ENCODE measurements at places on chromosomes 1 and 21.

- DNase-seq, result no peak
Measured at GRCh38 chr1:175232335-175232734, 39.8 kb upstream of the KIAA0040 start.

DNA sequence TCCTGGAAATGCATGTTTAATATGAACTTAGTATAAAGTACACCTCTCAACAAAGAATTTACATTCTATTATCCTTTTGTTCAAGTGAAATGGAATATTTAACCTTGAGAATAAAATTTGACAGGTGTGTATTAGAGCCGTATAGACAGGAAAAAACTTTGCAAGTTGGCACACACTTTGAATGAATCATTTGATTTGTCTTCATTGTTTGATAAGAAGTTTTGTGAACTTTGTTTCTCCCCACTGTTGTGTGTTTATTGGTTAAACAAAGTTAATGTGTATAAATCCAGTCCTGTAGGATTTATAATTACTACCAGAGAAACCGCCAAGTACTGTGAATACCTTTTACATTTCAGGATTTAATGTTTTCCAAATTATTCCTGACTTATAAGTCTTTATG lies 2.0 kb downstream of the SYDE2 start:
- no peak for DNase-seq

DNA sequence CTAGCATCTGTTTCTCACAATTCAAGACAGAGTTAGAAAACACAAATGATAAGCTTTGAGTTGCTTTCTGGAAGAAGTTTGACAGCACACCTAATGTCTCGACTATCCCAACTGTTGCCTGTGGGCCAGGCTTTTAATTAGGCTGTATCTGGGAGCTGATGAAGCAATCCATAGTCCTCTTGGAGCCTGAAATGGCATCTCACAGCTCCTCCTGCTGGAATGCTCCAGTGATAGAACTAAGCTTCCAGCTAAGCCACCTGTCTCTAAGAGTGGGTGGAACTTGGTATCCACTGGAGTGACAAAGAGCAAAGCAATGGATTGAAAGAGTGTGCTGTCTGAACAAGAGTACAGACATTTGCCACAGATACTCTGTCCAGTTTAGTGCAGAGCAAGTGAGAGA lies 605.3 kb upstream of the NR5A2 start:
- DNase-seq, result no peak

GRCh38 chr1:229409616-229410369 lies 24.1 kb downstream of the ACTA1 start:
- no peak for DNase-seq

DNA sequence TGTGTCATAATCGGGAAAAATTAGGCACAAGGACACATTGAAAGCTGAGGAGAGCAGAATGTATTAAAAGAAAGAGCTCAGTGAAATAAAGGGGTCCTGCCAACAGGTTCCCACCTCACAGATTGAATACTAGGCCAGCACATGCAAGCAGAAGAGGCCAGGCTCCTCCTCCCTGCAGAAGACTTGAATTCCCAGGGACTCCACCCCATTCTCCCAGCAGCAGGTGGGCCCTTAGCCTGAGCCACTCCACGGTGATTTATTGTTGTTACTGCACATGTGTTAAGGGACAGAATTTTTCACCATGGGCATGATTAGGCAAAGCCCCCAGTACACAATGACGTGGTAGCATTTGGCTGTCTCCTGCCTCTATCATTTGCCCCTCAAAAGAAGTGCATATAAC lies 1844.7 kb downstream of the NCAM2 start:
- no peak for DNase-seq

- DNase-seq, result no peak
Measured at GRCh38 chr1:53391982-53392381, 64.1 kb upstream of the LRP8 start.

DNA sequence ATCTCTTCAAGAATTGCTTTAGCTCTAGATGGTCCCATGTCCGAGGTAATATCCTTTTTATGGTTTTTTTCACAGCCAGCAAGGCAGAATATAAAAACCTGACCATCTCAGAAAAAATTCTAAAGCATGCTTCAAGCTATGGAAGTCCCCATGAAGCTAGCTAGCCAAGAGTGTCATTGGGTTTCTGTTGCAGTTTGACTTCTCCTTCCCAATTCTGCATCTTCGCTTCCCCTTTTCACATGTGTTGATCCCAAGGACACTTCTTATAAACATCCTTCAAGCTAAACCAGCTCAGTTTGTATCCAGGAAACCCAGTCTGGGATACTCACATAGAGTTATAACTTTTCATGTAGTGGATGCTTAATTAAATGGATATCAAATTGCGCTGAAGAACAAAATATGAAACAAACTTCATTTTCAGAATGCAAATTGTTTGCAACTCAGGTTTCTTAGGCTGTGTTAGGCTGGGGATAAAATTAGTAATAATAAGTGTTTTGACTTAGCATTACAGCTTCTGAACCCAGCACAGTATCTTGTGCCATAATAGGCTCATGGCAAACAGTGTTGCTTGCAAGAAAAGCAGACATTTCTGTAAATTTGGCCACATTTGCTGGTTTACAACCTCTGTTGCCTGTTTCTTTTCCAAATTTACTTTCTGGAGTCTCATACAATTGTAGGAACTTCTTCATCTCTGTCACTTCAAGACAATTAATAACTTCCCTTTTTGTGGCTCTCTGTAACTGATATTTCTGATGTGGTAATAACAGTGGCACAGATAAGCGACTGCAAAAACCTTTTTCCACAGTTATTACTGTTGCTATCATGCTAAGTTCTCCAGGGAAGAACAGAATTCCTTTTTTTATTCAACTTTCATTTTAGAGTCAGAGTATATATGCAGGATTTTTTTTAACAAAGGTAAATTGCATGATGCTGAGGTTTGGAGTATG lies 53.2 kb downstream of the NCAM2 start:
- no peak for DNase-seq

- no peak for DNase-seq
Measured at GRCh38 chr21:38538353-38538752, 40.1 kb upstream of the ERG start.

DNA sequence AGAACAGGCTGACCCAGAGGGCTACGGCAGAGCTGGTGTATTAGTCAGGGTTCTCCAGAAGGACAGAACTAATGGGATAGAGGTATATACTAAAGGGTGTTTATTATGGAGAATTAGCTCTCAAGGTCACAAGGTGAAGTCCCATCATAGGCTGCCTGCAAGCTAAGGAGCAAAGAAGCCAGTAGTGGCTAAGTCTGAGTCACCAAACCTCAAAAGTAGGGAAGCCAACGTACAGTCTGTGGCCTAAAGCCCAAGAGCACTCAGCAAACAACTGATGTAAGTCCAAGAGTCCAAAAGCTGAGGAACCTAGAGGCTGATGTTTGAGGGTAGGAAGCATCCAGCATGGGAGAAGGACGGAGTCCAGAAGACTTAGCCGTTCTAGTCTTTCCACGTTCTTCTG lies 179.2 kb downstream of the BACH1 start:
- DNase-seq, result no peak

DNA sequence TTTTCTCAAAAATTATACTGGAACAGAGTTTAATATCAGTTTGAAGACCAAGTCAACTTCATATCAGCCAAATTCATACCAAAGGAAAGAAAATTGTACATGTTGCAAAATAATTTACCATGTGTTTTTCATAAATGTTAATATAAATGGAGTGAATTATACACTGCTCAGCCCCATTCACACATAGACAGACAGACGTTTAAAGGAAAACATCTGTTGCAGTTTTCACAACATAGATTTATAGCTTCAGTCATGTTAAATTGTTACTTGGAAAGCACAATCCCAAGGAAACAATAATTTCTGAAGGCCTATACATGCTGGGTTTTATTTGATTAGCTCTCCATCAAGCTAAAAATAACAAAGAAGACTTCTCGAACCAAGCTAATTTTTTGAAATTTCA lies 27.8 kb upstream of the HYI start:
- no peak for DNase-seq

DNA sequence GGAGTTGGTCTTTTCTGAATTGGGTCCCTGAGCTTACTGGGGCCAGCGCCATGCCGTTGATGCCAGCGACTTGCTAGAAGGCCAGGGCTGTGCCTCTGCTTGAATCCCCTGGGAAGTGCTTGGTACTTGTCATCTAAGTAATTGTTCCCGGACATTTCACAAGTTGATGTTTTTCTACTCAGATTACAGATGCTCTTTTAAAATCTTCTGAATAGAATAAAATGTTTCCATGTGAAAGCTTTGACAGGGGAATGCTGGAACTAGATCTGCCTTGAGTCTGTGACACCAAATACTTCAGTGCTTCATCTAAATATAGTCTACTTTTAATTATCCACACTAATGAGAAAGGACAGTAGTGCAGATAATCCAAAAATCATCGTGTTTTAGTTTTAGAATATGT lies 38.3 kb downstream of the PTGFRN start:
- DNase-seq, result no peak

- no peak for DNase-seq
Measured at GRCh38 chr1:54327386-54328065, 78.7 kb downstream of the SSBP3 start.

GRCh38 chr1:172154551-172154950 lies 265.9 kb upstream of the C1orf105 start:
- no peak for DNase-seq

DNA sequence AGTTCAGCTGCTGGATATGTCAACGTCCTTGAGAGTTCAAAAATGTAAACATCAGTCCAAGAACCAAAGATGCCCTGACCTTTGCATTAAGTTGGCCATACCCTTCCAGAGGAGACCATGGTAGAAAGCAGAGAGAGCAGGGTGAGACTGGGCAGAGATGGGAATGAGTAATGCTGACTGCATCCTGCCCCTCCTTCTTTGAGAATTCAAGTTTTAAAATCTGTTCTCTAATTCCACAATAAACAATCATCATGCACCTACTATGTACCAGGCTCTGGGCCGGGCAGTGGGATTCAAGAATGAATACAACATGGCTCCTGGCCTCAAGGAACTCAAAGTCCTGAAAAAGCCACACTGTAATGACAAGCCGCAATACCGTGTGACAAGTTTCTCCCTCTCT lies 3.9 kb upstream of the HAO2 start:
- no peak for DNase-seq

- no peak for DNase-seq
Measured at GRCh38 chr1:40987439-40988276, 8.2 kb downstream of the CTPS1 start.

DNA sequence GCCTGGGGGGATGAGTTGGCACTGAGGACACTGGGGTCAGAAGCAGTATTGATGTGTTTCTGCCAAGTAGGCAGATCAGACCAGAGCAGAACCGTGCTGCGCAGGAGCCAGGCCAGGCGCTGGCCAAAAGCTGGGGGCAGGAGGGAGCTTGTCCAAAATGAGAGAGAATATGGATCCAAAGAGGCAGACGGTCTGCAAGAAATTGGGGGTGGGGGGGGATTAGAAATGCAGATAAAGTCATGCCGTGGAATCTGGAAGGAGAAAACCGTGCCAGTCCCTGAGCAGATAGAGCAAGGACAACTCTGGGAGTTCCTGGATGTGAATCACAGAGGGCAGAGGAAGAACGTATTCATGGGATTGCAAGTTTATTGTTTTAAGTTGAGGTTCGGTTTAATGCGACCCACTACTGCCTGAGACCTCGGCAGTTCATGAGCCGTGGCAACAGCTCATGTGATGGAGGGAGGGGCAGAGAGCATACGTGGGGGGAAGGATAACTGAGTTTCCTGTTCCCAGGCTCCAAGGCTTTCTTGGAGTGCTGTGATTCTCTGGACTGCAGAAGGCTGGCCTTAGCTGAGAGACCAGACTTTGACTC lies 224.0 kb downstream of the FGGY start:
- DNase-seq, result no peak

DNA sequence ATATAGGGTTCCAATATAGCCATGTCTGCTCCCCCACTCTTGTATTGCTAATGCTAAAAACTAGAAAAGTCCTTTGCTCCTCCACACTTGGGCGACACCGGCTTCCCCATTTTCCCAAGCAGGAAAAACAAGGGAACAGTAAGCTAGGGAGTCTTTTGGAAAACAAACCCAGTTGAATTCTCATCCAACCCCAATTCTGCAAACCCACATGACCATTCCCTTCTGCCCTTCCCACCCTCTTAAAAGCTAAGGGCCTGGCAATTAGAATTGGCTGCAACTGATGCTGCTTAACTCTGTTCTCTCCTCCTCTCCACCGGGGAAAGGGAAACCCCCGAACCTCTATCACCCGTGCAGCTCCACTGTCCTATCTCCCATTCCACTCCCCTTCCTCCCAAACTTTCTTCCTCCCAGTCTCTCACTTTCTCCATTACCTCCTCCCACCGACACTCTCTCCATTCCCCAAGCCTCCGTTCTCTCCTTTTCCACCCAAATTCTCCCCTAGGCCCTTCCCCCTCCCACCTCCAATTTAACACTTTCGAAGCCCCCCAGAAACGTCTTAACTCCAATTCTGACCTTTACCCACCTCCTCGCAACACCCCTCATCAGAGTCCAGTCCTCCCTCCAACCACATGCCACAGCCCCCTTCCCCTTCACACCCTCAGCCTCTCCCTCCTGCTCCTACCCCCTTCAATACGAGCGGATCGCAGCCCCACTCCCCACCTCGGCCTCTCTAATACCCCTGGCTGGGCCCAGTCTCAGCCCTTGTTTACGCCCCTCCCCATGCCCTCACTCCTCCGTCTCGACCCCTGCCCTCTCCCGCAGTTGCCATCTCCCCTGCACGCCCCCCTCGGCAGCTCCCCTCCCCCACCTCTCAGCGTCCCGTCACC lies 701 bp downstream of the DEDD start:
- DNase-seq, result no peak

DNA sequence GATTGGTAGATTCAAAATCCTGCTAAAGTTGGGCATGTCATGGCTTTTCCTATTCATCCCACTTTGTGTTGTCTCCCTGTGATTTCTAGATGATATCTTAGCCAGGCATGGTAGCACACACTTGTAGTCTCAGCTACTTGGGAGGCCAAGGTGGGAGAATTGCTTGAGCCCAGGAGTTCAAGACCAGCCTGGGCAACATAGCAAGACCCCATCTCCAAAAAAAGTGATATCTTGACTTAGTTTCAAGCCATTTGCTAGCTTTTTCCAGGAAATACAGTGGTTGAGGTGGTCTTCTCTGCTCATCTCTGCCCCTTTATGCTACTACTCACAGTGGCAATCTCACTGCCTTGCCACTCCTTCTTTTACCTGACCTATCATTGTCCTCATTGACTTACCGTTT lies 12.3 kb upstream of the HAX1 start:
- no peak for DNase-seq

DNA sequence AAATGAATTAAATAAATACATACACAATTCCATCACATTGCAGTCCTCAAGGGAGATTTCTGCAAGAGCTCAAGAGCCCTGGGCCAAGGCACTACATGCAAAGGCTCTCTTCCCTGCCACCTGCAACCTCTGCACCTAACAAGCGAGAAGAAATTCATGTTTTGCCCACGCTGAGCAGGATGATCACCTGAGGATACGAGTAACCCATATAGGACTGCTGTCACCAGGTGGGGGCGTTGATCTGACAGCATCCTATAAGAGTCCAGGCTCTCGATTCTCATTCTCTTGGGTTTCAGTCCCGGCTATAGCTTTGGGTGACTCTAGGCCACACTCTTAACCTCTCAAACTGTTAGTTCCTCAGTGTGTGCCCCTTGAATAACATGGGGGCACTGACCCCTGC lies 18.7 kb upstream of the SPOCD1 start:
- DNase-seq, result no peak

GRCh38 chr1:45842786-45843185 lies 39.4 kb downstream of the MAST2 start:
- DNase-seq, result no peak

- DNase-seq, result peak; percentile 65
Measured at GRCh38 chr21:33231526-33231925, 1.8 kb downstream of the IFNAR2 start.

- no peak for DNase-seq
Measured at GRCh38 chr1:158506369-158506987, 34.5 kb downstream of the OR10R2 start.
